ENCODE measurements at places on chromosomes 5 and 9.

- DNase-seq = no peak
Measured at GRCh38 chr9:2055203-2055658, 40.1 kb downstream of the SMARCA2 start.

DNA sequence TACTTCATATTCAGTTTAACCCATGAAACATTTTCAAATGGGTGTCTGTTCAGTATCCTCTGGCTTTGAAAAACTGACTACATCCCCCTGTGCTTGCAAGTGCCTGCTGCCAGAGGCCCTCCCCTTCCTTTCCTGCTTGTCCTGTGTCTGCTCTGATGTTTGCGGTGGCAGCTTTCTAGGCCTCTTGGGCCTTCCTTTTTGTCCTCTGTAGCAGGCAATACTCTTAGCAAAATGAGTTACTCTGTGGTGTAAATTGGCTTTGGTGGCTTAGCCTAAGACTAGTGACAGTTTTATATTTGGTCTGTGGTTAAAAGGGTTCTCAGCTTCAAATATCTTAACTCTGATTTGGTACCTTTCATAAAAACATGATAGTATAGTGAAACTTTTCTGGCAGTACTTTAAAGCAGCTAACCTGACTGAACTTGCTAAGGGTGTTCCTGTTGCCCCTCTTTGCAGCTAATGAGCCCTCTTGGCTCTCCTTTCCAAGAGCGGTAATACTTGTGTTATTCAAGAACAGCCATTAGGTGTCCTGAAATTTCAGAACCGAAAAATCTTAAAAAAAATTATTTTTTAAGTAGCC lies 76.6 kb downstream of the GOLM1 start:
- DNase-seq = no peak

GRCh38 chr5:176800024-176800423 lies 10.3 kb upstream of the UNC5A start:
- DNase-seq = no peak

DNA sequence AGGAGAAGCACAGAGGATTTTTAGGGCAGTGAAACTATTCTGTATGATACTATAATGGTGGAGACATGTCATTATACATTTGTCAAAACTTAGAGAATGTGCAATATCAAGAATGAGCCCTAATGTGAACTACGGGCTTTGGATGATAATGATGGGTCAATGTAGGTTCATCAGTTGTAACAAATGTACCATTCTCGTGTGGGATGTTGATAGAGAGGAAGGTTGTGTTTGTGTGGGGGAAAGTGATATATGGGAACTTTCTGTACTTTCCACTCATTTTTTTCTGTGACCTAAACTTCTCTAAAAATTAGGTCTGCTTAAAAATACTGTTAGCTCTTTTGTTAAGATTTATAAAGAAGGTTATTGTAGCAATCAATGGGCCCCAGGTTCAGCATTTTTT lies 138.9 kb downstream of the SPATA31D1 start:
- no peak for DNase-seq

GRCh38 chr9:17928228-17928627 lies 349.4 kb downstream of the SH3GL2 start:
- no peak for DNase-seq

GRCh38 chr9:26954050-26954508 lies 2.1 kb upstream of the IFT74 start:
- no peak for DNase-seq

DNA sequence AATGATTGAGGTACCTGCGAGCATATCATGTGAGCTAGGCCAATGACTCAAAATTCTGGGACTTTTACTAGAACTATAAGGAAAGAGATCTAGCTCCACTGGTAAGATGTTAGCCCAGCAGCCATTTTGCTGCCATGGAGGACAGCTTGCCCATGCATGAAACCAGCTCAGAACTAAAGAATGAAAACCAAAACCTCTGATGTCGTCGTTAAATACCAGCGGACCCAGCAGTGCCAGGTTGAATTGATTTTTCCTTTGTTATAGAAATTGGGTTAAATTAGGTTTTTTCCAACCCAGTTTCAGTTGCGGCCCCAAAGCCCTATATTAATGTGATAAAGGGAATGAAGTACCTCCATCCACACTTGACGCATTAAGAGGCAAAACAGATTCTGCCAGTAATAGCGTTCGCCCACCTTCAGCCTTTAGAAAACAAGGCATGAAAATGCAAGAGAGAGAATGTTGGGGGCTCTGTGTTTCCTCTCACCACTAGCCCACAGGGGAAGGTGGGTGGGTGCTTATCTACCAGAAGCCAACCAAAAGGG lies 5.5 kb upstream of the ITK start:
- no peak for DNase-seq

GRCh38 chr9:126219648-126220063 lies 107.0 kb upstream of the MVB12B start:
- no peak for DNase-seq

GRCh38 chr9:128249558-128249907 lies 26.3 kb downstream of the GOLGA2 start:
- DNase-seq = no peak

DNA sequence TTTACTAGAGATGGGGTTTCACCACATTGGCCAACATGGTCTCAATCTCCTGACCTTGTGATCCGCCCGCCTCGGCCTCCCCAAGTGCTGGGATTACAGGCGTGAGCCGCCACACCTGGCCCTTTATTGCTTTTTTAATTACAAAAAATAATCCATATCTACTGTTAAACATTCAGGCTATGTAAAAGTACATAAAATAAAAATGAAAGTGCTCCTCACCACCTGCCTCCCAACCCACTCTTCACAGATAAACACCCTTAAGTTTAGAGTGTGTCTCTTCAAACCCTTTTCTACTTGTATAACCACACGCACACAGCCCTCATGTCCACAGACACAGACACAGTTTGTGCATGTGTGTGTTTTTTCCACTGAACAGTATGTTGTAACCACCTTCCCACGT lies 16.7 kb downstream of the TSC1 start:
- DNase-seq = no peak

- DNase-seq = no peak
Measured at GRCh38 chr9:88287972-88288371, 100.3 kb upstream of the SPIN1 start.

- DNase-seq = no peak
Measured at GRCh38 chr5:151037561-151038411, 17.4 kb downstream of the GPX3 start.

DNA sequence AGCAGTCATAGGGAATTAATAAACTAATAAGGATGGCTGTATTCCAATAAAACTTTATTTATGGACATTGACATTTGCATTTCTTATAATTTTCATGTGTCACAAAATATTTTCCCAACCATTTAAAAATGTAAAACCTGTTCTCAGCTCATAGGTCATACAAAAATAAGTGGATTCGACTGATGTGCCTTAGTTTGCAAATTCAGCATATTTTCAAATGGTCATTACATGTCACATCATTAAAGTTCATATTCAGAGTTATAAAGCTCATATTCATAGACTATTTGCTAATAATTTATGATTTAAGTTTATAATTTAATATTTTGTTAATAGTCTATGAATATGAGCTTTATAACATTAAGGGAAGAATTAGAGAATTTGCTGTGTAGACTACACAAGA lies 166.5 kb downstream of the LPAR1 start:
- DNase-seq = no peak

DNA sequence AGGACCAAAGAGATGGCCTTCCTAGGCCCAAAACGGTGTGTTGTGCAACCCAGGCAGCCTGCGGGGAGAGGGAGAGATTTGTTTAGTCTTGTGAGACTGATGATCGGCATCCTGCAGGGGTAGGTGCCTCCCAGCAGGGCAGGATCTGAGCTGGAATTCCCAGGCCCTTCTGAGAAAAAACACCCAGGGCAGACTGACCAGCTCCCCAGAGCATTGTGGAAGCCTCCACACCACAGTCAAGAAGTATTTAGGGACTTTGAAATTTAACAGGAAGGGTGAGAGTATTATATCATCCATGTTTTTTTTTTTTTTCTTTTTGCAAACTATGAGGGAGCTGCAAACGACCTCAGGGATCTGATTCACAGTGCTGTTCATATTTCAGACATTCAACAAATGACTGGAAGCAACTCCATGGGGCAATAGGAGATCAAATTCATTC lies 104.5 kb upstream of the LHFPL2 start:
- no peak for DNase-seq

GRCh38 chr9:122133263-122133983 lies 26.2 kb downstream of the NDUFA8 start:
- no peak for DNase-seq

DNA sequence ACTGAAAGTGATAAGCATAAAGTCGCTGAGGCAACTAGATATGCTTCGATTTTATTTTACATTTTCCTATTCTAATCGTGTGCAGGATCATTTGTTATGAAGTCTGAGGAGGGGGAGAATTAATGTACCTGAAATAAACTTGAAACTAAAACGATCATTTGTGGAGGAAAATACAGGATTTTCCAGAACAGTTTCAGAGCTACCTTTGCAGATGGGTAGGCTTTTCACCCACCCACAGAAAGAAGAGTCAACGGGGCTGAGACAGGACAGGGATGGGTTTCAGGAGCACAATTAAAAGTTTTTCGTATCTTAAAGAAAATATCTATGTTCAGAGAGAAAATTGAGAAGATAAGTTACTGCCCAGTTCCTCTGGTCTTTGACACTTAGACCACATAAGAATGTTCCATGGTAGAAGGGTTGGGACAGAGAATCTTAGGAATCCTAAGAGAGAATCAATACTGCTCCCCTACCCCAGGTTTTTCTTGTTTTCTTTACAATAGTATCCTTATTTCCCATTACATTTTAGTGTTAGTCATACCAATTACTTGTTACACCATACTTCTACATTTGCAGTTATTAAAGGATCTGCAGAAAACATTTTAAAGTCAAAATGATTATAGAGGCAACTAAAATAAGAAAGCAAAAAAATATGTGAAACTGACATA lies 211.4 kb downstream of the DEPDC1B start:
- no peak for DNase-seq

DNA sequence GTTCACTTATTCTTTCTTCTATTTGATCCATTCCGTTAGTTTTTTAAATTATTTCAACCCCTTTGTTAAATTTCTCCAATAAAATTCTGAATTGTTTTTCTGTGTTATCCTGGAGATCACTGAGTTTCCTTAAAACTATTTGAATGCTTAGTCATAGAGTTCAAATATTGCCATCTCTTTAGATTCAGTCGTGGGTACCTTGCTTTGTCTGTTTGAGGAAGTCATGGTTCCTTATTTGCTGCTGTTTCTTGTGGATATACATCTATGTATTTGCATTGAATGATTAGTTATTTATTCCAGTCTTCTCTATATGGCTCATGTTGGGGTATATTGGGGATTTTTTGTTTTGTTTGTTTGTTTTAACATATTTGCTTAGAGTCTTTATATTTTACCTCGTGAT lies 80.6 kb downstream of the HINT1 start:
- no peak for DNase-seq

DNA sequence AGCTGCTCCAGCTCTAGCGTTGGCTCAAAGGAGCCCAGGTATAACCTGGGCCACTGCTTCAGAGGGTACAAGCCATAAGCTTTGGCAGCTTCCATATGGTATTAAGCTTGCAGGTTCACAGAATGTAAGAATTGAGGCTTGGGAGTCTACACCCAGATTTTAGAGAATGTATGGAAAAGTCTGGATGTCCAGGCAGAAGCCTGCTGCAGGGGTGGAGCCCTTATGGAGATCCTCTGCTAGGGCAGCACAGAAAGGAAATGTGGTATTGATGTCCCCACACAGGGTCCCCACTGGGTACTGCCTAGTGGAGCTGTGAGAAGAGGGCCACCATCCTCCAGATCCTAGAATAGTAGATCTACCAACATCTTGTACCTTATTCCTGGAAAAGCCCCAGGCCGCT lies 626.9 kb downstream of the MAT2B start:
- DNase-seq = no peak

GRCh38 chr5:33091571-33092363 lies 349.0 kb upstream of the TARS1 start:
- DNase-seq = no peak

DNA sequence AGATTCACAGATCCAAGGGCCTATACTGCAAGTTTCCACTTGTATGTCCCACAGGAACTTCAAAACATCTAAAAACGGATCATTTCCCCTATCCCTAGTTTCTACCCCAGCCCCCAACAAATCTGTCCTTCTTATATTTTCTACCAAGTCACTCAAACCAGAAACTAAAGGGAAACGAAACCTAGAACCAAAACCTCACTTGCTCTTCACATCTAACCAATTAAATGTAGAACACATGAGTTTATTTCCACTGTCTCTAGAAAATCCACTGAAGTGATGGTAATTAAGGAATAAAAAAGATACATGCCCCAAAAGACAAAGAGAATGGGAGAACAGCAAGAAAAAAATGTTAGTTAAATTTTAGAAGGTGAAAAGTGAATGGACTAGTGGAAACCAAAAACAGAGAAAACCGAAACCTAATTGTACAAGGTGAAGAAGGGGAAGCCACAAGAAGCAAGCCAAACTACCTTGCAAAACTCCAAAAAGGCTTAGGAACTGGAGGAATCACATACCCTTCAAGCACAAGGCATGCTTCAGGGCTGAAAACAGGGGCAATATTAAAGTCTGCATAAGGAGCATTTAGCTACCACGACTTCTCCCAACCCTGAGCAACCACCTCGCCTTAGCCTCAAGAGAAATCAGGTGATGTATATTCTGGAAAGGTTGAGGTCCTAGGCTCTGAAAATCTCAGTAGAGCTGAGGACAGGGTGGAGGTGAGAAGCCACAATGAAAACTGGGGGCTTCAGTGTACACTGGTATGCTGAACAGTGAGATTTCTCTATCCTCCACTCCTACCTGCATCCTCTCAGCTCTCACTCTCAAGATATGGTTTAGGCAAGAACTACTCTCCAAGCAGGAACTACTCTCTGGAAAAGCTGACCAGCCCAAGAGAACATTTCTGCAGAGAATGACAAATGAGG lies 11.1 kb downstream of the SMU1 start:
- no peak for DNase-seq

DNA sequence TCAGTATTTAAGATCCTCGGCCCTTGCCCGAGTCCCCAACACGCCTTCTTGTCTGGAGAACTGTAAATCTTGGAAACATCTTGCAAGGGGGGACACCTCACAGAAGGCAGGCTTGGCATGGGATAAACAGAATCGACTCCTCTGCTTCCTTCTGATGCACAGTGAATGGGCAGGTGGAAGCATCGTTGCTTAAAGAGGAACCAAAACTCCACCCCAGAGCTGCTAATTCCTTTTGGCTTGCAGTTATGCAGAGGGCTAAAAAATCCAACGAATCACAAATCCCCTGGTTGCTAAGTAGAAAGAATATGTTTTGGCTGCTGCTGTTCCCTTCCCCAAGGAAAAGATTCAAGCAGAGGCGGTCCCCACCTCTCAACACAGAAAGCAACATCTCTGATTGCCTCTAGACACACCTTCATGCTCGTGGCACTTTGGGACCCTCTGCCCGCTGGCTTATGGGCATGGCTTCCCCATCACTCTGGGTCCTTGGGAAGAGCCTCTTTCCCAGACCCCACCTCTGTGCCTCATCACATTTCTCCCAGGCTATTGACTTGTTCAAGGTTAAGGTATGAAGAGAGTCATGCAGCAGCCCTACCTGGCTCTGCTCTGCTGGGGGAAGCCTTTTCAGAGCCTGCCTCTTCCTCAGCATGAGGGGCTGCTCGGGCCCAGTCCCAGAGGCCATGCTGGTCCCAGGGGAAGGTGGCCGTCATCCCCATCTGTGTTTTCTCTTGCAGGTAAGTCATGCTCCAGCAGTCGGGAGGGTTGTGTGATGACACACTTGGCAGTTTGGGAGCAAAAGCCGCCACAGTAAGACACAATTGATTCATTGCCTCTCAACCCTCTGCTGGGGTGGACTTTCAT lies 137.1 kb downstream of the KCNIP1 start:
- no peak for DNase-seq
